ENCODE measurements at places on chromosomes 6 and 20.

GRCh38 chr6:159941286-159942113 is 27.4 kb upstream of the IGF2R start:
- no peak for DNase-seq

- DNase-seq, result no peak
Measured at GRCh38 chr6:160789263-160790027, 87.4 kb downstream of the PLG start.

DNA sequence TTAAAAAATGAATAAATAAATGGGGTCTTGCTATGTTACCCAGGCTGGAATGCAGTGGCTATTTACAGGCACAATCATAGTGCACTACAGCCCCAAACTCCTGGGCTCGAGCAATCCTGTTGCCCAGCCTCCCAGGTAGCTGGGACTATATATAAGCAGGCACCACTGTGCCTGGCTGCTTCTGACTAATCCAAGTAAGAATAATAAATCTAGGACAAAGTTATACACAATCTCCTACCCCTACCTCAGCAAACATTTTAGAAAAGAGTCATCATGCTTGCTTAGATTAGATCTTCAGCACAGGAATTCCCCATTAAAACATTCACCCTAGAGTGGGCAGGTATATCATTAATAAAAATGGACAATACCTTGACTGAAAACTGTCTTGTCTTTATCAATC is 124.6 kb downstream of the REV3L start:
- DNase-seq, result no peak

GRCh38 chr20:56004007-56004406 is 1.3 kb downstream of the CBLN4 start:
- no peak for DNase-seq

- DNase-seq, result no peak
Measured at GRCh38 chr6:22145823-22146677, 150.8 kb downstream of the PRL start.

DNA sequence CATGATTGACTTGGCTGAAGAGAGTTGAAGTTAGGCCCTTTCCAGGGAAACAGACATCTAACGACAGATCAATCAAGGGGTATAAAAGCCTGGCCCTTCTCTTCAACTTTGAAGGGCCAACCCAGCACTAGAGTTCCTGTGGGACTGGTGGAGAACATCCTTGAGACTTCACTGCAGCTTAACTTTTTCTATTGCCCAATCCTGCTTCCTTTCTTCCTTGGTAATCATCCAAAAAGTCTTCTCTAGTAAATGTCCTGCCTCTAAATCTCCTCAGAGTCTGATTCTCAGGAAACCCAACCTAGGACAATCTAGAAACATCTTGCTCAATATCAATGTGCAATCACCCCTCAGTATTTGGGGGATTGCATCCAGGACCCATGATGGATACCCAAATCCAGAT is 1.9 kb downstream of the MKKS start:
- DNase-seq, result no peak

GRCh38 chr6:56751604-56752003 is 108.9 kb upstream of the DST start:
- DNase-seq, result no peak

- DNase-seq, result no peak
Measured at GRCh38 chr6:65161661-65162060, 545.4 kb downstream of the EYS start.

GRCh38 chr6:87139236-87139635 is 16.1 kb upstream of the ZNF292 start:
- DNase-seq, result peak; percentile 10

DNA sequence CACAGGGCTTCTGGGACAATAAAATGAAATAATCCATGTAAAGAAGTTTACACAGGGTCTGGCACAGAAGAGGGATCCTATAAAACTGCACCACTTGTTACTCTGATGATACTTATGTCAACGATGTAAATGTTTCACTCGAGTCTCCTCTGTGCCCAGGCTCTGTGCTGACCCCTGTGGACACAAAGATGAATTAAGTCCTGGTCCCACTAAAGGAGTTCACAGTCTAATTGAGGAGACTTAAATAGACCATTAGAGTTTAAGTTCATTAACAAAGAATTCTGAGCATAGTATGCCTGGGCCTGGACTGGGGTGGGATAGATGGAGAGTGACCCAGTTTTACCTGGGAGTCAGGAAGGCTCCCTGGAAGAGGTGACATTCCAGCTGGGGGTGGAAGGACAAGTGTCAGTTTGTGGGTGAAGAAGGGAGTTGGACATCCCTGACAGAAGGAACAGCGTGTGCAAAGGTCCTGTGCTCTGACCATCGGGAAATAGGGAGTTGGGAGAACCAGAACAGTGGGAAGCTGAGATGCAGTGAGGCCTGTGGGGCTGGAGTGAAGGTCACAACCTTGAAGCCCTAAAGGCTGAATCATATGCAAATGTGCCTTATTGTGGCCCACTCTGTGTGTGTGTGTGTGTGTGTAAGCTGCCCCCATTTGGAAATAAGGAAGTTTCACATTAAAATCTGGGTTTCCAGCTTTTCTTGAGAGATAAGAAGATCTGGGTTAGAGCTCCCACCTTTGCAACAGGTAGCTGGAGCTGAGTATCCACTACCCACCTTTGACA is 1.1 kb downstream of the OCSTAMP start:
- no peak for DNase-seq

GRCh38 chr6:146408583-146408982 is 135.1 kb upstream of the RAB32 start:
- DNase-seq, result no peak

DNA sequence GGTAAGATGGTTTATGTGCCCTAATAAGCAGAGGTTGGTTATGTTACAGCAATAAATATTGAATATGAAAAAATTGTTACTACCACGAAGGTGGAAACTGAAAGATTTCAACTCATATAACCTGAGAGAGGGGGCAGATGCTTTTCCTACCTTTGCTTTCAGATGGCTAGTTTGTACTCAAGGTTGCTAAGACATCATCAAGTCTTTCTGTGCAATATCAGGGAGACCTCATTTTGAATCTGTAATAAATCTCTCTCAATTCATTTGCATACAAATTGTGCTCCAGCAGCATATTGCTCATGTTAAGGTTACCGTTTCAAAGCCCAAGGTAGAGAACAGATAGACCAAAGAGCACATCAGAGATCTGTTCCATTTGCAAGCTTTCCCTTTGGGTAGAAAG is 220.4 kb downstream of the KHDC1L start:
- DNase-seq, result no peak

GRCh38 chr6:95551678-95552324 is 25.5 kb upstream of the MANEA start:
- DNase-seq, result no peak

DNA sequence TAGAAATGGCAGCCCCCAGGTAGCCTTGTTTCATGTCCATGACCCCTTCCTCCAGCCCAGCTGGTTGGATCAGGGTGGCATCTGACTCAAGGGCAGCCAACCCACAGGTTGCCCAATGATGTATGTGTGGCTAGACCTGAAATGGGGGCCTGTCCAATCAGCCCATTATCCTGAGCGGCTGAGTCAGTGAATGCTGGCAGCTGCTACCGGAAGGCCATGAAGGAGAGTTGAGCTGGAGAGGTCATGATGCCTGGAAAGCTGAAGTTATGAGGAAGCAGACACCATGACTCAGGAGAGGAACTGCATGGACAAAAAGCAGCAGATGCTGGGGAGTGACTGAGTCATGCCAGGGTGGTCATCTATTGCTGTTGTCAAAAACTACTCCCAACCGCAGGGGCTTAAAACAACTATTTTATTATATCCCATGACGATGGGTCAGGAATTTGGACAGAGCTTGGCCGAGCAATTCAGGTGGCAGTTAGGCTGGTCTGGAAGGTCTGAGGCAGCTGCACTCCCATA is 67.3 kb downstream of the MDGA1 start:
- peak; percentile 96 for DNase-seq

DNA sequence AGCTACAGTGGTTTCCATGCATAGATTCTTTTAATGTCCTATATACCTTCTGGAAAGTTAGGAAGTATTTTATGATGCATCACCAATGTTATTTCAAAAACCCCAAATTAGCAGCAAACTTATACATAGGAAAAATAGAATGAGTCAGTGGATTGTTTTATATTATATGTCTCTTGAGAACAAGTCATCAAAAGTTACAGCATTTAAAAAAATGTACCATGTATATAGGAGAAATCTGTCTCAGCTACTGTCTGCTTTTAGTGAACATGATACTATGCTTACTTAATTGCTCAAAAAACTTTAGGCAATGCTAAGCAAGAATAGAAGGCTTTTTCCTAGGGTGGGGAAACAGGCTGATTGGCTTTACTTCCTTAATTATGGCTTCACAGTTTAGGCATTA is 365.3 kb downstream of the SAMD5 start:
- DNase-seq, result no peak

- DNase-seq, result peak; percentile 17
Measured at GRCh38 chr6:84462698-84463097, 235.3 kb upstream of the CEP162 start.

GRCh38 chr6:69881322-69882151 is 15.2 kb downstream of the COL19A1 start:
- DNase-seq, result no peak

DNA sequence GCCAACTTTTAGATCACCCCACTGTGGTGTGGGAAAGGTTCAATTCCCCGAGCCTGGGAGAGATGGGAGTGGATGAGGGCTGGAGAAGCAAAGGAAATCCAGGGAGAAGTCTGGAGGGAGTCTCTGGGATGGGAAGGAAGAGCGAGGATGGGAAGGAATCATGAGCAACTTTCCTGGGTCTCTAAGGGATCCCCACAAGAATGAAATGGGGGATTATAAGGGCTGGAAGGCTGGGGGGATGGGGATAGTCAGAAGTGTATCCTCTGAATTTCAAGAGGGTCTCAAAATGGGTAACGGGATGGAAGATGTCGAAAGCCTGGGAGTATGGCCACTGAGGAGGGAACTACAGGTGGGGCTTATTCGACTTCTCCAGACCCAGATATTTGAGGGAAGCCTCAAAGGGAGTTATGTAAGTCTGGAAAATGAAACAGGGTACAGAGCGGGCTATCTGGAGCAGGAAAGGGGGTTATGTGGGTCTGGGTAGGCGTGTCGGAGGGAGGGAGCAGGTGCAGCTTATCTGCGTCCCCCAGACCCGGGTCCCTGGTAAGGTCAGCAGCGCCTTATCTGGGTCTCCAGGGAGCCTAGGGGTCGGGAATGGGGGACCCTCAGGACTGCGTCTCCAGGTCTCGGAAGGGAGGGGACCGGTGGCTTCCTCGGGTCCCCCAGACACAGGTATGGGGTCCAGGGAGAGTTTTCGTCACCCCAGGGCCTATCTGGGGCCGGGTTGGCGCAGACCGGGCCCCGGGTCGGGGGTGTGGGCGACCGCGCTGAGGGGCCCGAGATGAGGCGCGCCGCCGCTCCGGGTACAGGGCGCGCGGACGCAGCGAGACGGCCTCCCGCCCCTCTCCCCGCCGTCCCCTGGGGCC is 550 bp downstream of the PLAGL2 start:
- no peak for DNase-seq

- DNase-seq, result no peak
Measured at GRCh38 chr6:64084185-64084663, 448.6 kb downstream of the PHF3 start.

DNA sequence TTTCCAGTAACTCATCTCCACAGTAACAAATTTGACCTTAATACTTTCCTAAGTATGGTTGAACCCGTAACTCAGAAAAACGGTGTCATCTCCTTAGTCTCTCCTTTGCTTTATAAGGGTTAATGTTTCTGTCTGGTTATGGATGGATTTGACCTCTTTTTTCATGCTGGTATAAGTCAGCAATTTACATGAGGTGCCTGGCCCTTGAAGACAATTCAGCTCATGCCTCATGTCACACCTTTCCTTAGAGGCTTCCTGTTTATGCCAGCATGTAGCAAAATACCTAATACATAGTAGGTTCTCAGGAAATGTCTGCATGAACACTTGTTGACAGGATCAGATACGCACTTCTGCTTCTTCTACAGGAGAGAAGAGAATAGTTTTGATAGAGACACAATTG is 37.7 kb upstream of the C20orf144 start:
- no peak for DNase-seq

DNA sequence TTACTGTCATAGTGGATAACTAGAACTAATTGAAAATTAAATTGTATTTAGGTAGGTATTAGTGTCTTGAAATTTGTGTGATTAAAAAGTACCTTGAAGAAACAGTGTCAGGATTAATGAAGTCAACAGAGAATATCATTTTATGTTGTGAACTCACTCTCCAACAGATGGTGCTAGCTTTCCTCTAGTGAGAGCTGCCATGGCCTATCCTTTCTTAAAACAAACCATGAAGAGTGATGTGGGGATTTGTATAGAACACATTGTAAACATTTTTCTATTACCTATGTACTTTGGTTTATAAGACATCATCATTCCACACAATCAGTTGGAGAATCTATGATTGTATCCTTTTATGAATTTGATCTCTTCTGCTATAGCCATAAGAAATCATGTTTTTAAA is 4.8 kb upstream of the SRSF12 start:
- no peak for DNase-seq

- peak; percentile 8 for DNase-seq
Measured at GRCh38 chr6:42783177-42783875, 1.5 kb downstream of the BICRAL start.

GRCh38 chr6:136921381-136921935 is 643 bp upstream of the SLC35D3 start:
- no peak for DNase-seq

DNA sequence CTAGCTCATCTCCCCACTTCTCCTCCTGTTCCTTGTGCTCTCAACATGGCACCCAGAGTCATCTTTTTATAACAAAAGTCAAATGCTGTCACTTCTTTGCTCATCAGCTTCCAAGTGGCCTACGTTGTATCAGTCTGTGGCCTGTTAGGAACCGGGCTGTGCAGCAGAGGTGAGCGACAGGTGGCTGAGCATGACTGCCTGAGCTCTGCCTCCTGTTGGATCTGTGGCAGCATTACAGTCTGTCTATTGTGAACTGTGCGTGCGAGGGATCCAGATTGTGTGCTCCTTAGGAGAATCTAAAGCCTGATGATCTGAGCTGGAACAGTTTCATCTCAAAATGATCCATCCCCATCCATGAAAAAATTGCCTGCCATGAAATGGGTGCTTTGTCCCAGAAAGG is 129.6 kb downstream of the FNDC1 start:
- no peak for DNase-seq

GRCh38 chr20:15682690-15683089 is 890.6 kb downstream of the KIF16B start:
- DNase-seq, result no peak

DNA sequence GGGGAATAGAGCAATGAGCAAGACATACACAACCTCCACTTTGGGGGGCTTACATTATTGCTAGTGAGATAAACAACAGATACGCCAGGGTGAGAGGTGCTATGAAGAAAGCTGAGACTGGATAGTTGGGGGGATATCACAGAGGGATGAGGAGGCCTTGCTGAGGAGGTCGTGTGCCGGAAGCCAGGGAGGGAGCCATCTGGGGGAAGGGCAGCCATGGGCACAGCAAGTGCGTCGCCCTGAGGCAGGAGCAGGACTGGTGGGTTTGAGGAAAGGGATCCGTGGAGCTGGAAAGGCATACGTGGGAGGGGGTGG is 12.2 kb upstream of the BAK1 start:
- no peak for DNase-seq

DNA sequence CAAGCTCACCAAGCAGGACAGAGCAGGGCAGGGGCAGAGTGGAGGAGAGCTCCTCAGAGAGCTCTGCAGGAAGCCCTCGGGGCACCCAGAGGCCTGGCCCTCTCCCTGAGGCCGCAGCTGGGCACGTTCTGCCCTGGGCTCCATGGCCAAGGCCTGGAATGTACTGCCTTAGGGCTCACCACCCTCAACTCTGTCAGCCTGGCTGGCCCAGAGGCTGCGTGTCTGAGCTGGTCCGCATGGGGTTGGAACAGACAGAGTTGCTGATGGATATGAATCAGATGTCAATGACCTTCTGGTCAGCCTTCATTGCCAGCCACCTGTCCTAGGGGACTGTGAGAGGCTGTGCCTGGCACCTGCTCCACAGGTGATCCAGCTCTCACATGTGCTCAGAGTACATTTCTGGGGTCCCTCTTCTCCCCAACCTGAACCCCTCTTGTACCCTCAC is 33.2 kb upstream of the PCMTD2 start:
- no peak for DNase-seq

All from pulmonary artery endothelial cell (primary cell).